ENCODE measurements at places on chromosomes 6 and 20.

GRCh38 chr6:34474754-34475153 lies 8.9 kb downstream of the PACSIN1 start:
- no peak for DNase-seq

GRCh38 chr20:24395151-24395550 lies 74.3 kb upstream of the SYNDIG1 start:
- no peak for DNase-seq

DNA sequence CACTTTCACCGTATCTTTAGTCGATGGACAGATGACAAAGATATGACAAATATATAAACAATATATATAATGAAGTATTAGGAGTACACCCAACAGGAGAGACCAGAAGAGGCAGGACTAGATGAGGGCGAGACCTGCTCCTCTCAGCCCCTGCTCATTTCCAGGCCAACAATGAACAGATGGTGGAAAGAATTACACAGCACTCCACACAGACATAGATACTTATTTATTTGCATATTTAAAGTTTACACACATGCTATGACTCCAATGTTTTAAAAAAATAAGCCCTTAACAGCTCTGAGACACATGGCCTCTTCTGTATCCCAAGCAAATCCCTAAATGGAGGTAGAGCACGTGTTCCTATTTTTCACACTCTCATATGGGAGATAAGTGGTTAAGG lies 10.4 kb downstream of the FAM210B start:
- DNase-seq = no peak

- peak; percentile 22 for DNase-seq
Observed at GRCh38 chr20:33444797-33445560, 1.4 kb upstream of the SNTA1 start.

- no peak for DNase-seq
Observed at GRCh38 chr6:27642744-27643456, 170.0 kb upstream of the ZNF184 start.

GRCh38 chr6:155088856-155089255 lies 93.7 kb downstream of the TIAM2 start:
- DNase-seq = no peak

GRCh38 chr6:25499615-25500235 lies 152.3 kb upstream of the SCGN start:
- no peak for DNase-seq

GRCh38 chr6:10416863-10417641 lies 2.2 kb upstream of the TFAP2A start:
- no peak for DNase-seq

GRCh38 chr6:89859744-89860143 lies 30.1 kb downstream of the CASP8AP2 start:
- no peak for DNase-seq

GRCh38 chr20:61123751-61124368 lies 128.2 kb upstream of the CDH4 start:
- no peak for DNase-seq

GRCh38 chr20:5046656-5047339 lies 45.5 kb upstream of the SLC23A2 start:
- no peak for DNase-seq

GRCh38 chr6:39889229-39889628 lies 45.0 kb downstream of the MOCS1 start:
- no peak for DNase-seq

DNA sequence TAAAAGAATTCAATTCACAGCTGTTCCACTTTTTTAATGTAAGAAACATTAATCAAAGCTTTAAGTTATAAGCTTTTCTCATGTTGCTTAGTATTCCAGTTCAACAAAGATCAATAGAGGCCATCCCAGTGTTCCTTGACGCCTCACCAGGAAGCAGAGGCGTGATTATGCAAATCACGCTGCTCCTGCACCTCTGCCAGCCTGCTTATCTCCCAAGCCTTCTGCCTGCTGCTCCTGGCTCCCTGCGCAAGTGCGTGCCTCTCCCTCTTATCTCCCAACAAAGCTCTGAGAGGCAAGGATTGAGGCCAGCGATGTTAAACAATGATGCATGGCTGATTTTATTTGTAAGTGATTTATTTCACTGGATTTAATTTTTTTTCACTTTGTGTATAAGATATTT lies 42.8 kb downstream of the INSM1 start:
- DNase-seq = no peak

DNA sequence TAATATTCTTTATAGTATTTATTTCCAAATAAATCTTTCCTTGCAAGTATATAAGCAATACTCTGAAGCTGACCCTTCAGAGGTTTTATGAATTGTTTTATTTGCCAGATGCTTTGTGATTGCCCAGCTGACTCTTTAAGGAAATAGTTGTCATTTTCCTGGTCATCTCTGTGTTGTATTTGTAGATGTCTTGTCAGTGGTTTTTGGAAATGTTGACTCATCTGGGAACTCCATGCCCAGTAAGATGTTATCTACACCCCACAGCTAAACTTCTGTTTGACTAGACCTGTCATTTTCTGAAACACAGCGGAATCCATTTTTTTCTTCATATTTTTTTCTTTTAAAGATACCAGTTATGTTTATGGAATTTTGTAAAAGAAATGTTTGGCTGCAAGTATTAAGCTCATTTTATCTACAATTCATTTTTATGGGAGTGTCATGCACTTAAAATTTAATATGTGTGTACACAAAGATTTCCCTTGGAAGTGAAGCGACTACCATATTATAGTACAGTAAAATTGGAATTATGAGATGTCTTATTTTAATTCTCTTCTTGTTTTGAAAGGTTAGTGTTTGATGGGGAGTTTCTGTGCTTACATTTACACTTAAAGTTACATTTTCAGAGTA lies 491.0 kb downstream of the NKAIN2 start:
- DNase-seq = peak; percentile 4

- DNase-seq = no peak
Observed at GRCh38 chr6:3408665-3409064, 48.2 kb downstream of the SLC22A23 start.

DNA sequence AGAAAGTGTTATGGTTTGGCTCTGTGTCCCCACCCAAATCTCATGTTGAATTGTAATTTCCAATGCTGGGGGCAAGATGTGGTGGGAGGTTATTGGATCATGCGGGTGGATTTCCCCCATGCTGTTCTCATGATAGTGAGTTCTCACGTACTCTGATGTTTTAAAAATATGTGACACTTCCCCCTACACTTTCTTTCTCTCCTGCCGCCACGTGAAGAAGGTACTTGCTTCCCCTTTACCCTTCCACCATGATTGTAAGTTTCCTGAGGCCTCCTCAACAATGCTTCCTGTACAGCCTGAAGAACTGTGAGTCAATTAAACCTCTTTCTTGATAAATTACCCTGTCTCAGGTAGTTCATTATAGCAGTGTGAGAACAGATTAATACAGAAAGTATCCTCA lies 150.8 kb downstream of the TMEM200A start:
- DNase-seq = no peak

DNA sequence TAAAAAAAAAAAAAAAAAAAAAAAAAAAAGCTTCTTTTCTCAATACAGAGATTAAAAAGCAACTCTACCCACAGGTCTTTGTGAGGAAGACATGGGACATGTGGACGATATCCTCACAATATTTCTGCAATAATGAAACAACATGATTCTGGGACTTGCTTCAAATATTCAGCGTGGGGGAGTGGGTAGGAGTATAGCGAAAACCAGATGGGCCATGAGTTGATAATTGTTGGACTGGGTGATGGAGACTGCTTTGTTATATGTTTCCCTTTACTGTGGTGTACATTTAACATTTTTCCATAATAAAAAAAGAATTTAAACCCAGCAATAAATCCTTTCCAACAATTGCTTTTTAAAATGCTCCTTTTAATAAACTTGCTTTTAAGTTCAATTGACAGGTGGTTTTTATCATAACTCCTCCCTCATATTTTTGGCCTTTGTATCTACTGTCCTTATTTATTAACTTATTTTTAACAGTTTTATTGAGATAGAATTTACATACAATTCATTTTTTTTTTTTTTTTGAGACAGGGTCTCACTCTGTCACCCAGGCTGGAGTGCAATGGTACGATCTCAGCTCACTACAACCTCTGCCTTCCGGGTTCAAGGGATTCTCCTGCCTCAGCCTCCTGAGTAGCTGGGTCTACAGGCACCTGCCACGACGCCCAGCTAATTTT lies 40.4 kb upstream of the ARFGEF2 start:
- no peak for DNase-seq

DNA sequence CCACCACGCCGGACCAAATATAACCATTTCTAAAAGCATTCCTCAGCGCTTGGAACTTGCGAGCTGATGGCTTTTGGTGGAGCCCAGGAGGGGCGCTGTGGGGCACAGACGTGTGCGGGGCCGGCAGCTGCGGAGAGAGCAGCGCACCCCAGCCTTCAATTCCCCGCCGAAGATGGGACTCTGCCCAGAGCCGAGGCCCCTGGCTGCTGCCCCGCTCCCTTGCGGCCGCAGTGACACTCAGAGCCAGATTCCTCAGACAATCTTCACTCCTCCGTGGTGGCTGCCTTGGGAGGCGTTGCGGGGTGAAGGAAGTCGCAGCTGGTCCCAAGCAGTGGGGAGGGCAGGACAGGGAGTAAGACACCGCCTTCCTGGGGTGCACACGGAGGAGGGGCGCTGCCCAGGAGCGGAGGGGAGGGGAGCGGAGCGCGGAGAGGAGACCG lies 87.7 kb downstream of the TMEM242 start:
- DNase-seq = peak; percentile 45

GRCh38 chr20:62933966-62934365 lies 4.0 kb upstream of the GID8 start:
- no peak for DNase-seq

- no peak for DNase-seq
Observed at GRCh38 chr20:31818376-31818908, 714 bp upstream of the MYLK2 start.

DNA sequence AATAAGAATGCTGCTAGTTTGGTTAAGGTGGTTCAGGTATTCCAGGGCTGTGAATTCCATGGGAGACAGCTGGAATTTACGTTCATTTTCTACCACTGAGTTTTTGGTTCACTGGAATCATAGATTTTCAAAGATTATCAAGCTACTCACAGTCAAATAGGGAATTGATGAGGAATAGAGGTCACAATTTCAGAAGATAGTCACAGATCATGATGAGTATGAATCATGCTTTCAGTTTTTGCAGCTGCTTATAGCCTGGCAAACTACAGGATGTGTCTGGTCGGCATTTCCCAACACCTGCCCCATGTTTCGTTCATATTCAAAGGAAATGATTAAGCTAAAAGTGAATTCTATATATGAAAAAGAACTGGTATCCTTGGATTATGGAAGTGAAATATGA lies 58.7 kb downstream of the BCKDHB start:
- DNase-seq = peak; percentile 79

- peak; percentile 98 for DNase-seq
Observed at GRCh38 chr6:137873273-137873762, 6.3 kb downstream of the TNFAIP3 start.

- DNase-seq = no peak
Observed at GRCh38 chr6:111926731-111927302, 53.6 kb upstream of the FYN start.

DNA sequence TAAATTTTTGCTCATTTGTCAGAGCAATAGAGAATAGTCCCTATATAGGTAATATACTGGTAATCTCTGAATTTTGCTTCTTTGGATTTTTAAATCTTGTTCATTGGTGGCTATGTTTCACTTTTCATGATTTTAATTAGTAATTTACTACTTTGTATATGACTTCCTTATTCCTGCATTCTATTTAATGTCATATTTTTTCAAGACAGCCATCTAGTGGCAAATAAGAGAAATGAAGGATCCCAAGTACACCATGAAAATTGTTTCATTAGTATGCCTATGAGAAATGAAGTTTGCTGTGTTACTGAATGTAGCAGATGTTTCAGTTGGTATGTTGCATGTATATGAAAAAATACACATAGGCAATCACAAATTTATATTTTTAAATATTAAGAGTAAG lies 82.4 kb downstream of the ZNF292 start:
- DNase-seq = peak; percentile 43

DNA sequence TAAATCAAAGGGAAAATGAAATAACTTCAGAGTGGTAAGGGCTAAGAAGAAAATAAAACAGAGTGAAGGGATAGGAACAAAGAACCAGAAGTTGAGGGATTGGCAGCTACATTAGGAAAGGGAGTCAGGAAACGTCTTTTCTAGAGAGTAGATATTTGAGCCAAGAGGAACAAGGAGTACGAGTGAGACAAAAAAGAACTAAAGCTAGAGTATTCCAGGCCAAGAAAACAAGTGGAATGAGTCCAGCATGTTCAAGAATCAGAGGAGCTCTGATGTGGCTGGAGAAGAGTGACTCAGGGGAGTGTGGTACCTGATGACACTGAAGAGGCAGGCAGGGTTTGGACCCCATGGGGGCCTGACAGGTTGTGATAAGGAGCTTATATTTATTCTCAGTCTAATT lies 66.3 kb downstream of the CEP162 start:
- DNase-seq = peak; percentile 3

DNA sequence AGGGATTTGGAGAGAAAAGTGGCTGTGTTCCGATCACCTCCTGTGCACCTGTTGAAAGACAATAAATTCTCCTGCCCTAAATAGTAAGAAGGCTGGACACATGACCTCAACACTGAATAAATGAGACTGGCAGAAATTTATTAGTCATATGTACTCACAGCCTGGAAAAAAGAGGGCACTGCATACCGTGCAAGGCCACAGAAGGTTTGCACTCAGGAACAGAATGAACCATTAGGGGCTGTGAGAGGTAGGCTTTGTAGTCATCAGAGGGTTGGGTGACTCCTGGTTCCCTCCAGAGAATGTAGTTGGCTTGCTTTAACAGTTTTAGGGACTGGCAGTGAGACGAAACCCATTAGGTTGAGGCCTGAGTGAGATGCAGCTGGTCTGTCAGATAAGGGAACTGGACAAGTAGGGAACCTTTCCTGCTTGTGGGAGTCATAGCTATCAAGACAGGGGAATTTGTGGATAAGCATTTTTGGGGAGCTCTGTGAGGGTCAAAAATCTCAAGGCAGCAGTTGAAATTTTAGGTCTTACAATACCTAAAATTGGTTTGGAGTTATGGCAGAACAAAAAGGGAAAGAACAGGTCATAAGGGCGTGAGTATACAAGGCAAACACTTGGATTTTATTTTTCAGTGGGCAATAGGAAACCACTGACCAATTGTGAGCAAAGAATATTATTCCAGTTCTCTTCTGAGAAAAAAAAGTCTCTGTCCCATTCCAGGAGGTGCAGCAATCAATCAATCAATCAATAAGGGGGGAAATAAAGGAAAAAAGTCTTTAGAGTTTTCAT lies 67.9 kb upstream of the BTN3A2 start:
- DNase-seq = peak; percentile 71

DNA sequence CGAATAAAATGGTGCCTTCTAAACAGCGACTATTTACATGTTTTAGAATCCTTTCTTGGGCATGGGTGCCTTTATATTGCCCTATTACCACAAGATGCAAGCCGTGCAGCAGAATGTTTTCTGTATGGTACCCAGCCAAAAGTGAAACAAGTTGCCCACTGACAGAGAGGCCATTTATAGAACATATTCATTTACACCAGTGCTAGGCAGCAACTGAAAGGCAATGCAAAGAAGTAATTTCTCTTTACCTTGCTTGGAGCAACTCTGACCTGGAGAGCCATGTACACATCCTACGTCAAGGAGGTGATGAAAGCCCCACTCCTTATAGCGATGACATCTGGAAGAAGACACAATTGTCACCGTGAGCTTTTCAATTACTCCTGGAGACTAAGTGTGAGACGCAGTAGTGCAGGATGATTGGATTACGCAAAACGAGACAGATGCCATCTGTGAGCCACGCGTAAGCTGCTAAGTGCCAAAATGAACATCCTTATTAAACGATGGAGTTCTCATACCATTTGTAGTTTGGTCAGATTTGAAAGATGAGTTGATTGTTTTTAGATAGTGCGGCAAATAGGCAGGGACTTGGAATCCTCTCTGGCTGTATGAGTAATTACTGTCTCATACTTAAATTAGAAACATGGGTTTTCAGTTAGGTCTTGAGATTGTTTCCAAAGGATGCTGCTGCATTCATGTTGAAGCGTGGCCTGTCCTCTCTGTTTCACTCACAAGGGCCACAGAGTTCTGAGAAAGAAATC lies at the start of gene TMEM244:
Gene TMEM244, minus strand, starts transcription at position 408 of the 758 bp plus-strand sequence. Its CDS starts 127 bp downstream, at position 281.
- DNase-seq = peak; percentile 95
